ENCODE measurements at places on chromosomes 2 and 18. TPM values are rescaled to one million over a fixed set of nuclear protein-coding genes. Genes with fewer than 3 reads are reported as not detected.

The XDH gene
- polyA plus RNA-seq = 0.55 TPM

The MMADHC gene
- polyA plus RNA-seq = 163 TPM

The KCNG2 gene
- 0.13 TPM for polyA plus RNA-seq

The YPEL5 gene
- 20.7 TPM for polyA plus RNA-seq

The GREB1 gene
- 12.2 TPM for polyA plus RNA-seq

The PRSS56 gene
- not detected for polyA plus RNA-seq

The PREB gene
- 41.2 TPM for polyA plus RNA-seq

The KIF5C gene
- 37.8 TPM for polyA plus RNA-seq

The SLC66A2 gene
- 4.0 TPM for polyA plus RNA-seq

The ALPP gene
- polyA plus RNA-seq = not detected

The GALNT14 gene
- 5.6 TPM for polyA plus RNA-seq

The REL gene
- polyA plus RNA-seq = 4.1 TPM

The GPR39 gene
- polyA plus RNA-seq = 0.17 TPM

The CTAGE1 gene
- 0.05 TPM for polyA plus RNA-seq

The PLA2R1 gene
- 0.37 TPM for polyA plus RNA-seq

The CNDP1 gene
- polyA plus RNA-seq = not detected

The KLF11 gene
- 1.6 TPM for polyA plus RNA-seq

The COL6A3 gene
- polyA plus RNA-seq = 1.2 TPM

The TLX2 gene
- not detected for polyA plus RNA-seq

The ITPRIPL1 gene
- polyA plus RNA-seq = 5.3 TPM

The SH3RF3 gene
- polyA plus RNA-seq = 0.16 TPM

The C2orf80 gene
- 0.92 TPM for polyA plus RNA-seq

The C2orf78 gene
- 0.18 TPM for polyA plus RNA-seq

The IL36RN gene
- polyA plus RNA-seq = not detected

The LYPD6 gene
- 4.9 TPM for polyA plus RNA-seq

The HTR2B gene
- 0.16 TPM for polyA plus RNA-seq

The SELENOI gene
- polyA plus RNA-seq = 8.4 TPM

The SIX3 gene
- 0.21 TPM for polyA plus RNA-seq

The TBC1D8 gene
- 18.0 TPM for polyA plus RNA-seq

The MDH1B gene
- polyA plus RNA-seq = 1.8 TPM

The RAB31 gene
- polyA plus RNA-seq = 34.0 TPM

The HES6 gene
- polyA plus RNA-seq = 42.7 TPM

The BOK gene
- polyA plus RNA-seq = 13.5 TPM

The SPAG16 gene
- polyA plus RNA-seq = 47.8 TPM

The GKN2 gene
- polyA plus RNA-seq = not detected

The DAW1 gene
- polyA plus RNA-seq = 0.71 TPM

The CYTIP gene
- not detected for polyA plus RNA-seq

The CFAP53 gene
- polyA plus RNA-seq = 0.23 TPM
